ENCODE measurements at places on chromosomes 6 and 20. TPM values are rescaled to one million over a fixed set of nuclear protein-coding genes. Genes with fewer than 3 reads are reported as not detected.

GRCh38 chr6:166626177-166627032, 646 bp downstream of the RPS6KA2 start:
- peaks cover 63% of the 10 kb centered on the region for H3K4me1 ChIP-seq
- DNase-seq, result peak; percentile 61
- H3K4me3 ChIP-seq, result peak overlapping the region; percentile 77

Gene RHAG
- 0.60 TPM for total RNA-seq

Gene ANKRD6
- total RNA-seq, result 12.6 TPM

DNA sequence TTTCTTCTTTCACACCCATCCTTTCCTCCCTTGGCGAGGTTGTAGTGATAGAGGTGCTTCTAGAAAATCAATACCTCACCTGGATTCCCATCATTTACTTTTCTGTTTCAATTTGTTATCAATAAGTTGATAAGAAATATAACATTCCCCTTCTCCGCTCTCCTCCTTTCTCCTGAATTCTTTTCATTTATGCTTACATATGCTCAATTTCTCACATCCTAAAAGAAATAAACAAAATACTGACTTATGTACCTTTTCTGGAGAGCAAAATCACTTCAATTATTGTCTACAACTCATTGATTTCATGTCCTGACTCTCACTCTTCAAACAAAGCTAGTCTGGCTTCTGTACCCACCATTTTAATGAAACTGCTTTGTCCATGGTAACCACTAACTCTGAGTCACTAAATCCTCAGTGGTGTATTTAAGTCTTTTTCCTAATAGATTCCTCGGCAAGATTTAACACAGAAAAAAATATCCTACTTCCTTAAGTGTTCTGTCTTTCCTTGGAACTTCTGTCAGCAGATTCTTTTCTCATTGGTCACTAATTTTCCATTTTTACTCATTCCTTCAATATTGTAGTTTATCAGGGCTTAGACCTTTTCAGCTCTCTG, 289.6 kb downstream of the RFPL4B start:
- H3K4me3 ChIP-seq, result no peak overlapping the region
- no peak overlapping the region for H3K27ac ChIP-seq
- no peaks in the 10 kb centered on the region for H3K27me3 ChIP-seq
- H3K36me3 ChIP-seq, result peaks cover 11% of the 10 kb centered on the region
- DNase-seq, result no peak

DNA sequence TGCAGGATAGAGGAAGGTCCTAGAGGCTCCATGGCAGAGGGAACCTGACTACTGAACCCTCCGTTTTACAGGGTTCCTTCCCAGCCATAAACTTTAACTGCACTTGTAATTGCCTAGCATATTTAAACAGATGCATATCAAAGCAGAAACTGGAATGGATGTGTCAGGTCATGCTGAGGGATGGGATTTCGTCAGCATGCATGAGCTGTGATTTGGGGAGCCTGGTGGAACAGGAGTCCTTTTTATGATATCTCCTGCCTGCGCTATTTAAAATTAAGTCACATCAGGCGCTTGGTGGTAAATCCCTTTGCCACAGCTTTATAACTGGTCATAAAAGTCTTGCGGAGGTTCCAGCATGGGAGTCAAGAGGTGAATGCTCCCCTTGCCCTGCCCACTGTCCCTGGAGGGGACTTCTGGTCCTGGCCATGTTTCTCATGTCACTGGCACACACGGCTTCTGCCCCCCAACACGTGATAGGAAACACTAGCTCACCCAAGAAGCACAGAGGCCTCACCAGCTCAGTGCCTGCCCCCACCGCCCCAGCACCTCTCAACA, 26.0 kb upstream of the PCMTD2 start:
- H3K27ac ChIP-seq, result no peak overlapping the region
- H3K4me3 ChIP-seq, result no peak overlapping the region
- DNase-seq, result no peak
- no peaks in the 10 kb centered on the region for H3K27me3 ChIP-seq

GRCh38 chr20:346640-347316, at the start of gene NRSN2:
TSS of gene NRSN2 (plus strand) at chr20:347111. CDS start at chr20:349644, 2,533 bp downstream.
- H3K4me1 ChIP-seq, result peaks cover 17% of the 10 kb centered on the region
- H3K4me3 ChIP-seq, result peak within 1 kb of the TSS; percentile 90
- peaks cover 22% of the 10 kb centered on the region for H3K27me3 ChIP-seq
- peaks cover 2% of the 10 kb centered on the region for H3K36me3 ChIP-seq

Gene BEND3
- 25.4 TPM for total RNA-seq

- H3K27ac ChIP-seq, result no peak overlapping the region
- peak overlapping the region; percentile 88 for H3K4me3 ChIP-seq
- peaks cover 25% of the 10 kb centered on the region for H3K4me1 ChIP-seq
Measured at GRCh38 chr6:43508481-43509141, 1.5 kb downstream of the LRRC73 start.

- no peaks in the 10 kb centered on the region for H3K36me3 ChIP-seq
- H3K4me1 ChIP-seq, result peaks cover 30% of the 10 kb centered on the region
Measured at GRCh38 chr6:117549611-117550010, 52.7 kb downstream of the GOPC start.

- no peaks in the 10 kb centered on the region for H3K36me3 ChIP-seq
- H3K4me1 ChIP-seq, result no peaks in the 10 kb centered on the region
- no peak overlapping the region for H3K27ac ChIP-seq
- H3K27me3 ChIP-seq, result no peaks in the 10 kb centered on the region
- DNase-seq, result no peak
Measured at GRCh38 chr6:85348643-85349042, 101.2 kb upstream of the NT5E start.
